Posterior vena cava (tissue), 2 donors: ENCODE measurements at places on chromosomes 13 and 19. TPM values are rescaled to one million over a fixed set of nuclear protein-coding genes. Genes with fewer than 3 reads are reported as not detected.
A peak's percentile ranks its signal among the peaks of the same experiment; 100 is the strongest.

PSG2 gene
- not detected for total RNA-seq

DNA sequence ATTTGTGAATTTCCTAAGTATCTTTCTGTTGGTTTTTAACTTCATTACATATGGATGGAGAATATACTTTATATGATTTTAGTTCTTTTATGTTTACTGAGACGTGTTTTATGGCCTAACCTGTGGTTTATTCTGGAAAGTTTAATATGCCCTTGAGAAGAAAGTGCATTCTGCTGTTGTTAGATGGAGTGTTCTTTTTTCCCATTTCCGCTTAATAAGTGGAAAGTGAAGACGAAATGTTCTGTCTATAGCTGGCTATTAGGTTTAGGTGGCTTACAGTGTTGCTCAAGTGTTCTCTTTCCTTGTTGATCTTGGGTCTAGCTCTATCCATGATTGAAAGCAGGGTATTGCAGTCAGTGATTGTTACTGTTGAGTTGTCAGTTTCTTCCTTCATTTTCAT is 17.2 kb upstream of the TIMM50 start:
- DNase-seq = no peak

DNA sequence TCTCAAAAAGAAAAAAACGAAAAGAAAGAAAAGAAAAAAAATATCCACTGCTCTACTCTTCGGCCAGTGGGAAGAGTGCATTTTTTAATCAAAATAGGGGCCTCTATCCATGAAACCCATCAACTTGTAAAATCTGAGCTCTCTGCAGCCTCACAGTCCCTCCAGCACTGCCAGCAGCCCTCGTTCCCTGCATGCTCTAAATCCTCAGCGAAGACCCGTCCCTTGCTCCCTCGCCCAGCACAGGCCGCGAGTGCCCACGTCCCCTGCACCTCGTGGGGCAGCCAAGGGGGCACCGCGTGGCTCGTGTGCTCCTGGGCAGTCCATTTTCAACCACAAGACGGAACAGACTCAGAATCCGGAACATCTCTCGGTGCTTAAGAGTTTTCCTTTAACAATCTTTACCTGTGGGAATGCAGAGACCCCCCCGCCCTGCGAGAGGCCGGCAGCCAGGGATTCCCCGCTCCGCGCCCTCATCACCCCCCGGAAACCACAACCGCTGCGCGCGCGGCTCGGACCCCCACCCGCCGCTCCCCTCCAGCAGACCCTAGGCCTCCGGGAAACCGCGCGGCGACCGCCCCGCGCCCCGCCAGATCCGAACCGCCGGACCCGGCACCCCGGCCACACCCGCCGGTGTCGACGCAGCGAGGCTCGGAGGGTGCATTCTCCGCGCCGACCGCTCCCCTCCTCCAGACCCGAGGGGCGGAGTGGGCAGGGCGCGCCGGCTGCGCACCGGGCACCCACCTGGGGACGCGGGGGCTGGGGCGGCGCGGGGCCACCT is 638 bp downstream of the ANKRD27 start:
- DNase-seq = peak; percentile 81

CD177 gene
- total RNA-seq = 8.4 TPM

DNA sequence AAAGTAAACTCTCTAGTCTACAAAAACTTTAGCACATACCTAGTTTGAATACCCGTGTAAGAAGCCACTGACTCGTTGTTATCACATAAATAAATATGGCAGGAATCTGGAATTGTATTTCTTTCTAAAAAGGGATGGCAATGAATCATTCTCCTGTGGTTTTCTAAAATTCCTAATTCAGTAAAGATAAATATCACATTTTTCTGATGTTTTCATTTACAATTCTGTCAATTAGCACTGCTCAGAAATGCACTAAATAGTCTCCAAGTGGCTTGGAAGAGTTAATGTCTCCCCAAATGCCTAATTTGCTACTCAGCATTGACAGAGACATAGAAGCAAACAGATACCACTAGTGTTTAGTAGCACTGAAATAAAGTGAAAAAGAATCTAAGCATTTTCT is 547.7 kb upstream of the SLITRK1 start:
- no peak for DNase-seq

- peak; percentile 93 for DNase-seq
These were observed 17.7 kb downstream of the NFIX start for GRCh38 chr19:13012690-13013608.
